ENCODE measurements at places on chromosomes 2 and 18.

DNA sequence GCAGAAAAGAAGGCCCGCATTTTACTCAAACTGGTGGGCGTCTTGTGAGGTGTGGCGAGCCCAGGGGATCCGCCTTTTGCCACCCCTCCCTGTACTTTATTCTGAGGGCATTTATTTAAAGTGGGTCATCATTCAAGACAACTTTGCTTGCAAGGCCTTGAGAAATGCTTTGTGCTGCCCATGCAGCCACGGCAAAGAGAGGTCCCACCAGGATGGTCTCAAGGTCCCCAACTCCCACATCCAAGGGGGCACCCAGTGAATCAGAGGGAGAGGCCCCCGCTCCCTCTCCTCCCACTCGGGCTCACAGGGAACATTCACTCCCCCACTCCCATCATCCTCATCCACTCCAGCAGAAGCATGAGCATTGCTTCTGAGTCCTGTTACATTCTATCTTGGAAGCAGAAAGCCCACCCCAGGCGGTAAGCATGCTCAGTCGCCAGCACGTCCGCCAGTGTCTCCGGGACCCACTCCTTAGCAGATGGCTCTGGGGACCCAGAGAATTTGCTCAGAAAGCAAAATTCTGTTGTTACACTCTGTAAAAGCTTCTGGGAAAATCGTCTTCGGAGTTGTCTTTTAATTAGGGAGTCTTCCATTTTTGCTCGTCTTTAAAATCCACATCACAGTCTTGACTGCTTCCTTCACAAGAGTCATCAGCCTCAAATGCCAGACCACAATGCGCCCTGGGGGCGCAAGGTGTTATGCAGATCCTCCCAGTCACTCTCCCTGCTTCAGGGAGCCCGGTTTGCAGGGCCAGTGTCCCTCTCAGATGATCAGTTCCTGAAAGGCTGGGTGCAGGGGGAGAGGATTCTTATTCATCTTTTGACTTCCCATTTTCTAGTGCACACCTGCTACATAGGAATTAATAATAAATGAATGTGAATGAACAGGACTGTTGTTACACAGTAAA, 99.4 kb upstream of the NCK2 start:
- no peak for DNase-seq

GRCh38 chr2:201057087-201057521, 14.4 kb downstream of the HYCC2 start:
- no peak for DNase-seq

GRCh38 chr2:238069877-238070276, 9.1 kb downstream of the SCLY start:
- DNase-seq, result no peak

- no peak for DNase-seq
These were observed 391.0 kb downstream of the SOX11 start for GRCh38 chr2:6083136-6083535.

GRCh38 chr2:102473020-102473419, at the start of gene SLC9A4:
Gene SLC9A4, plus strand, starts transcription at chr2:102473226. Its CDS starts 534 bp downstream, at chr2:102473760.
- DNase-seq, result peak; percentile 55

- DNase-seq, result no peak
These were observed 57.4 kb downstream of the ATIC start for GRCh38 chr2:215369181-215369760.

DNA sequence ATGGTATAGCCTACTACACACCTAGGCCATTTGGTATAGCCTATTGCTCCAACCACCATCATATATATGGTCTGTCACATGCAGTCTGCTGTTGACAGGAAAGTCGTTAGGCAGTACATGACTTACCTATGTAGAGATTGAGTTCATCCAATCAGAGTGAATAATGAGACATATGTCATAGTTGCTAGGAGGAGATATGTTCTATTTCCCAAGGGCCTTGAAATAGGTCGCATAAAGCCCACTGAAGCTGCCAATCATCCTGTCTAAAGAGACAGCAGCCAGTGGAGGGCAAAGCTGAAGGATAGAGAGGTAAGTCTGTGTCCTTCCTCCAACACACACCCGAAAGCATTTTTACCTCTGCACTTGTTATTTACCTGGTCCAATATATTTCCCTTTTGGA, 263.4 kb downstream of the PTPRM start:
- no peak for DNase-seq

DNA sequence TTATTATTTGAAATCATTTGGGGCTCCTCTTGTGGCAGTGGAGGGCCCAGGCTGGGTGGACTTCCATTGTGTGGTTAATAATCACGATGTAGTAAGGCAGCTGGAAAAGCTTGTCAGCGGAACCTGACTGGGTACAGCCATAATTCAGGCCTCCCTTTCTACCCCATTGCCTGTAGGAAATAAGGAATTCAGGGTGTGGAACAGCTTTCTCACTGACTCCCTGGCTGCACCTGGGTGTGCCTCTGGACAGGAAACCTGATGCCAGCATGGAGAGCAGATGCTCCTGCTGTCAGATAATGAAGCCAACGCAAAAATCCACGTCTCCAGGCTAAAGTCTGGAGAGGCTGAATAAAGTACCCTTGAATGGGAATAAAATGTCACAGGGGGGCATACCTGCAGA, 44.2 kb downstream of the LYPD6B start:
- no peak for DNase-seq

DNA sequence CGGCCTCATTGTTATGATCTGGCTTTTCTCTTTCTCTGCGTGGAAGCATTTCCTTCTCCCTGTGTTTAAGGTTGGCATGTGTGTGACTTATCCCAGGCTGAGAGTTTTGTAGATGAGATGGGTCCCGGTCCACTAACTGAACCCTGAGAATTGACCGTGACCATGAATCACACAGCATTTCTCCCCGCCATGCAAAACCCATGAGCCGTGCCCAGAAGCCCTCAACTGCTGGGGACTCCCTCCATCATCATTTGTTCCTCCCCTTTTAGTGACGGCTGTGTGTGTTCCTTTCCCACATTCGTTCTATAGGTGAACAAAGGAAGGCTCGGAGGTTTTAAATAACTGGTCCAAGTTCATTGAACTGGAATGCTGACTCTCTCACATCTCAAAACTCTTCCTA, 30.1 kb upstream of the TXNDC2 start:
- no peak for DNase-seq

DNA sequence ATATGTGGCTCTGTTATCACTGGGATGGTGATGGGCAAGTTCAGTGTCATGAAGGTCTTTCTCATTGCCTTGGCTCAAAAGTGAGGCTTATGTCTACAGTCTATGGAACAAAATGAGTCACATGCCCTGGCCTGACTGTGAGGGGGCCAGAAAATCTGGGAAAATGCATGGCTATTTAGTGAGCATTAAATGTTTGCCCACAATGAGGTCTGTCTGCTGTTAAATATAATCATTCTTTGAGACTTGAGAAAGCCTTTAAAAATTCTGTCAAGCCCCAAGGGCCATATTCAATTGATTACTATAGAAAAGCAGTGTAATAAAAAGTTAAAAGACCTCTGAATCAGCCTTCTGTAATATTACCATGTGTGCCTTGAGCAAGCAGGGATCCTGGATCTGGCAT, 5.5 kb upstream of the RNF144A start:
- no peak for DNase-seq

GRCh38 chr18:41113885-41114482, 841.0 kb upstream of the PIK3C3 start:
- no peak for DNase-seq

- no peak for DNase-seq
These were observed at the start of gene GDF7 for GRCh38 chr2:20666304-20667150. Gene GDF7, plus strand, starts transcription at chr2:20667144. Its CDS starts 96 bp downstream, at chr2:20667240.

DNA sequence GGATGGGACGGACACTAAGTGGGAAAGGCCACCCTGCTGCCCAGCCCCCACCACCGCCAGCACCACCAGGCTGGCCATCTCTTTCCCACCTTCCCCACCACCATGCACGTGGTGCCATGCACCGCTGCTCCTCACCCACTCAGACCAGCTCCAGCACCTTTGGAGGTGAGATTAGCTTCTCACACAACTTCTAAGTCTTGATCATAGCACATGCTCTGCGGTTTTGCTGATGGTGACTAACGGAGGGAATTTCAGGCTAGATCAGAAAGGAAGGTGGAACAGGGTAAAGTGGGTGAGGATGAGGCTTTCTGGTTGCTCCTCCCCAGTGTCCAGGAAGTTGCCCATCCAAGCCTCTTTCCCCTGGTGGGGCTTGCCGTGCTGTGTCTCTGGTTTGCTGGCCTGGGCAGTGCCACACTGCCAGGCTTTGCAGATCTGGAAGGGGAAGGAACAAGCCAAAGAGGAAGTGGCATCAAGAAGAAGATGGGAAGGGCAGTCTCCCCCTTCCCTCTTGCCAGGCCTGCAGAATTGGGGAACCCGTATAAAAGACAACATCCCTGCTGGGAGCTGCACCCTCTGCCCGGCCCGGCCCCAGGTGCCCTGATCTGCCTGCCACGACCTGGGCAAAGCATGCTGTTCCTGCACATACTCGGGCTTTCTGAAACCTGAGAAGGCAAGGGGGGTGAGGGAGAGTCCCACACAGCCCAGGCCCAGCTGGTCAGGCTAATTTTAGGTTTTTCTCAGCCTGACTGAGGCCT, 44.3 kb upstream of the CAB39 start:
- peak; percentile 39 for DNase-seq

DNA sequence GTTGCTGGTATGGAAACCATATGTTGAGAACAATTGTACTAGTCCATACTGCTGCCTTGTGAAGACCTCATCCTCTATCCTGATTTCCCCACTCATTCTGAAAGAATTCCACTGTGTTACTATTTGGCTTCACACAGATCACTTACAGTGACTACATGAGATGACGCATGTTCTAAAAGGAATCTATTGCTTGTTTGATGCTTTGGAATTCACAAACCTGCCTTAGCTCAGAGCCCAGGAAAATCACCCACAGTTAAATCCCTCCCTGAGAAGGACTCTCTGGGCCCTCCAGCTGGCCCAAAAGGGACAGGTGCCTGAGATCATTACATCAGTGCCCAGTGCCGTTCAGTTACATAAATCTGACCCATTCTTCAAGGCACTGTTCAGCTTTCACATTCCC, 45.3 kb downstream of the KLHL29 start:
- no peak for DNase-seq

DNA sequence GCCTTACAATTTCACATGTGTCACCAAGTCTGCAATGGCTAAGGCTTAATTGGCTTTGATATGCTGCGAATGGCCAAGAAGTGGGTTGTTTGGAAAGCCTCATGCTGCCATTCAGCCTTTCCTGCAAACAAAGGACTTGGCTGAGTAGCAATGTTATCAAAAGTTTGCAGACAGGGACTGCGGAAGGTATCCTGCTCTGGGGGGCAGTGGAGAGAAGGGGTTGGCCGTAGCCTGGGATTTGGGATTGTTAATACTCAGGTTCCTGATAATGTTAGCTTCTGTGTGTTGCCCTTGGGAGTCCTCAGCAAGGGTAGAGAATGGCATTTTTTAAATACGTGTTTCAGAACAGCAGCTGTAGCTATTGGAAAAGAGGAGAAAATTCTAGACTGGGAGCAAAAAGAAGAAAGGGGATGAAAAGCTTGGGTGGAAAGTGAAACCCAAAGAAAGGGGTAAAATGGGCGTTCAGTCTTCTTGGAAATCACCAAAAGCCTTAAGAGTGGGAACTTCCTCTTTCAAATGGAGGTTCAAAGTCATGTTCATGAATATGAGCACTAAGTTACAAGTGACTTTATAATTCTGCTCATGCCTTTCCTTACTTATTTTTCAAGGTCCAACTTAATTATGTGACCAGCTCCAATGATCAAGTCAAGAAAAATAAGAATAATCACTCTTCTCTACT, 325.1 kb downstream of the RNF144A start:
- no peak for DNase-seq
